ENCODE measurements at places on chromosomes 2 and 18.

DNA sequence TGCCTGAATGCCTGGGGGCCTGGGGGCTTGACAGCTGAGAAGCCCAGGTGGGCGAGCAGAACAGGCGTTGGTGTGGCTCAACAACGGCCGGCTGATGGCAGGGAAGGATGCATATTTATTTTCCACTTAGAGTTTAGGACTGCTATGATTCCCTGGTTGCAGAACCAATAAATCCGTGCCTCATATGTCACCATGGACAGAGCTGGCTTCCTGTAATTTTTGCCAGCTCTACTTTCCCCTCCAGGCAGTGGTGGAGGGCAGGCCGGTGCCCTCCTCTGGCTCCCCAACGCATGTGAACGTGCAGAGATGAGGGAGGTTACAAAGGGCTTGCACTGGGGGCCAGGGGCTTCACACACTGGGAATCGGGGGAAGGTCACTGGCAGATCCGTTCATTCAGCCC, 18.2 kb downstream of the SAG start:
- DNase-seq: no peak

DNA sequence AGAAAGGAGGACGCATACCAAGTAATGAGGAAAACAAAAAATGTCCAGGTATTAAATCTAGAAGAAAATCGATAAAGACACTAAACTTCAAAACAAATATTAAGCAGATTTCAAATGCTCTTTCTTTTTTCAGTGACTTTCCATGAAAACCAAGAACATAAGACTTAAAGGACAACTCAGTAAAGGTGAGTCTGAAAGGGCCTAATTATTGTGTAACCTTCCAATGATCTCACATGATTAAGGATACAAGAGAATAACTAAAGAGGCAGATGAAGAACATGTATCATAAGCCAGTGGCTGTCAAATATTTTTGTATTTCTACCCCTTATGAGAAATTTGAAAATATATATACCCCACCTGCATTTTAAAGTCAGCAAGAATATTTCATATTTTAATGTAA, 30.7 kb downstream of the MBD2 start:
- DNase-seq: no peak

GRCh38 chr2:97983698-97984097, 12.1 kb downstream of the TMEM131 start:
- no peak for DNase-seq

DNA sequence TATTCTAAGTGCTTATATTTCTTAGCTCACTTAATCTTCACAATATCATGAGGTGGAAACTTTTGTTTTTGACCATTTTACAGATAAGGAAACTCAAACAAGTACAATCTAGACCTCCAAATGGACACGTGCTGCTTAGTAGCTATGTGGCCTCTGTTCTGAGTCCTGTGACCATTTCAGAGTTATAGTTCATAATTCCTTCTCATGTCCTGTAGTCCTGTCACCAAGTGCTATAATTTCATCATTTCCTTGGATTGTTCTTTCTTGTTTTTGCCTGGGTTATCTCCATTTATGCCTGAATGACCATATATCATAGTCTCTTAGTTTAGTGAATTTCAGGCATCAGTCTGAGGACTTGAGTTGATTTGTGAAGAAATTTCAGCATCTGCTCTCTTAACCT, 91.7 kb downstream of the NUP35 start:
- DNase-seq: no peak

GRCh38 chr2:74102516-74102915, 45.2 kb downstream of the BOLA3 start:
- no peak for DNase-seq
